Esophagus squamous epithelium (tissue), 5 donors: ENCODE measurements at places on chromosomes 2 and 18. TPM values are rescaled to one million over a fixed set of nuclear protein-coding genes. Genes with fewer than 3 reads are reported as not detected.

The CRYGB gene
- total RNA-seq, result not detected

DNA sequence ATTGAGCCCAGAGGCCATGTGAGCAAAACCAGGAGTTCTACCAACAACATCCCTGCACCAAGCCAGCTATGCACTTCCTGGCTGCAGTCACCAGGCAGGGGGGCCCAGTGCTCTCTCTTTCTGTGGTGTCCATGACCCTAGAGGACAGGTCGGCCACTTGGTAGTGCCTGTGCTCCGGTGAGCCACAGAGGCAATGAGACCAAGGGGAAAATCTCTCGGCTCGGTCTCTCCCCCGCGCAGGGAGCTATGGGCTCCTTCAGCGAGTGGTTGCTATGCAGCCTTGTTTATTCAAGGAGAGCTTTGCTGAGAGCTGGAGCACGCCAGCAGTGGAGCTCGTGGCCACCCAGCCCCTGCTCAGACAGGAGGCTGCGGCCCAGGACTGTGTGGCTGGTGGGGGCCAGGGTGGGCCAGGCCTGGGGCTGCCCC is at the start of gene TOGARAM2:
TOGARAM2 (plus strand) TSS at position 283 of the 426 bp plus-strand sequence. CDS start 13,537 bp downstream, outside the sequence.
- no peak for DNase-seq

- no peak for DNase-seq
Measured at GRCh38 chr2:118557791-118558190, 289.7 kb downstream of the EN1 start.

DNA sequence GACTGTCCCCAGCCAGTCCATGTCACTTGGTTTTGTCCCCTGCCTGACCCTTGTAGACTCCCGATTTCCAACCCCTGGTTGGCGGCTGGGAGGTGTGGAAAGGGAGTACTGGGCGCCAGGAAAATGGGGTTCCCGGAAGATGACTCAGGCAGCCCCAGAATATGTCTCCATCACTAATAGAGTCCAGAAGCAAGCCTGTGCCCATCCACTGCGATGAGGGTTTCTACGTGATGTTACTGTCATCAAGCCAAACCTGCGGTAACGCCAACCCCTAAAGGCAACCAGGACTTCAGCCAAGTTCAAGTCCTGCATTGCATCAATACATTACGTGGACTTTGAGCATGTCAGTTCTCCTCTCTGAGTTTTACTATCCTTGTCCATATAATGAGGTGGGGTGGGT is 62.0 kb upstream of the TAF1B start:
- DNase-seq, result no peak

- DNase-seq, result no peak
Measured at GRCh38 chr2:184727813-184728212, 129.5 kb downstream of the ZNF804A start.

- no peak for DNase-seq
Measured at GRCh38 chr2:70964596-70965386, 13.6 kb upstream of the ANKRD53 start.

DNA sequence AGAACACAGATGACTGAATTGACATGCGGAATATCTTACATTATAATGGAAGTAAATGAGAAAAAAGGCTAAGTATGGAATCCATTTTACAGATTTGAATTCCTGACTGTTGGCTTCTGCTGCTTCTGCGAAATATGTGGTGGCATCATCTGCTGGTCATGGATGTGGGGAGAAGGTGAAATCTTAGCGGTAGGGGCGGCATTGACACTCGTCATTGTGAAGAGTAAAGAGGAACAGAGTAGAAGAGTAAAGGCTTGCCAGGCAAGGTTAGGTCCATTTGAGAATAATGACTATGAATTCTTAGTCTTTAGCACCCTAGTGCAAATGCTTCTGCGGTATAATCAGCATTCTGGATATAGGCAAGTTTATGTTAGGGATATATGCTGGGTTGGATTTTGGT is 32.4 kb downstream of the ACTR3 start:
- no peak for DNase-seq

DNA sequence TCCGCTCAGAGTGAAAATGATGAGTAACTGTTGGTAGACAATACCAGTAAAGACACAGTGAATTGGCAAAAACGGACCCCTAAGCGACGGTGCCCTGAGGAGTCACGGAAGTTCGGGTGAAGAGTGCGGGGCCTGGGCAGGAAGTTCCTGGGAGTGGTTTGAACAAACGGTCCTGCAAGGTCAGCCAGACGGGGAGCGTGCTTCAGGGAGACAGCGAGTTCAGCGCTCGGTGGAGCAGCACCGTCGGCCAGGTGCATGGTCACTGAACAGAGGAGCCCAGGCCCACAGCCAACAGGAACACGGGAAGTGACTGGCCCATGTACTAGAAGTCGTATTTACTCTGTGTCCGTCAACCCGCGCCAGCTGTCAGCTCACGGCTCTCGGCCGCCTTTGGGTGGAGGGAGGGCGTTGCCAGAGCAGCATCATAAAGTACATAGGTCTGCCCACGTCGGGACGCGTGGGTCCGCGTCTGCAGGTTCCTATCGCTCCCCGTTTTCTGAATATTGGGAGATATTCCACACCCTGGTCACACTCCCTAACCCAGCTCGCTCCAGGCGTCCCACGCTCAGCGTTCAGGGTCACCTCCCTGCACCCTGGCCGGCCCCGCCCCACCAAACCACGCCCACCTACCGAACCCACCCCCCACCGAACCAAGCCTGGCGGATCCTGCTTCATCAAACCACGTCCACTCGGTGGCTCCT is 75.6 kb upstream of the UXS1 start:
- DNase-seq, result no peak

DNA sequence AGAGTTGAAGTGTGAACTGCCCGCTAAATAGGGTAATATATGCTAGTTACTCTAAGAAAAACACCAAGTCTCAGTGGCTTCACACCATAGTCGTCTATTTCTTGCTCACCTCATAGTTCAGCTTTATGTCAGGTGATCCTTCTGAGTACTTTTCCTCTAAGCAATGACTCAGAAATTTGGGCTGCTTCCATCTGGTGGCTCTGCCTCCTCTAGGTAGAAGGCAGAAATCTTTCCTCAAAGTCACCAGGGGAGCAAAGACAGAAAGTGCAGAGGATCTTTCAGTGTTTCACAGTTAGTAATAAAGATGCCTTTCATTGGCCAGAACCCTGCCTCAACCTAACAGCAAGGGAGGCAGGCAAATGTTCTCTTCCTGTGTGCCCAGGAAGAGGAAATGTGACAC is 17.3 kb downstream of the CDH20 start:
- DNase-seq, result no peak

The MC2R gene
- total RNA-seq, result not detected

DNA sequence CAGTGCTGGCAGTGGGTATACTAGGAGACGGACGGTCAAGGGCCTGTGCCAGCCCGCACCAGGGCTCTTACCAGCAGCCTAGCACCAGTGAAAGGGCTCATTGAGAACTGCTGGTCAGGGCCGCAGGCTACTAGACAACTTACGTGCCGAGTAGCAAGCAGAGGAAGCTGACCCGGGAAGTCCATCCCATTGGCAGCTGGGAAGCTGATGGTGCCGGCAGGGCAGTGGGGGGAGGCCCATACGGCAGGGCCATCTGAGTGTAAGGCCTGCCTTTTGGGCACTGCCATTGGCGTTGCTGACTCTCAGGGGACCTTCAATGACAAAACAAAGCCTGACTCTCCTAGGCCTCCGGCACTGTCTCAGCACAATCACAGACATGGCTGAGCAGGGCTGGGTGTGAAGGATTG is 20.6 kb downstream of the EFR3B start:
- no peak for DNase-seq

DNA sequence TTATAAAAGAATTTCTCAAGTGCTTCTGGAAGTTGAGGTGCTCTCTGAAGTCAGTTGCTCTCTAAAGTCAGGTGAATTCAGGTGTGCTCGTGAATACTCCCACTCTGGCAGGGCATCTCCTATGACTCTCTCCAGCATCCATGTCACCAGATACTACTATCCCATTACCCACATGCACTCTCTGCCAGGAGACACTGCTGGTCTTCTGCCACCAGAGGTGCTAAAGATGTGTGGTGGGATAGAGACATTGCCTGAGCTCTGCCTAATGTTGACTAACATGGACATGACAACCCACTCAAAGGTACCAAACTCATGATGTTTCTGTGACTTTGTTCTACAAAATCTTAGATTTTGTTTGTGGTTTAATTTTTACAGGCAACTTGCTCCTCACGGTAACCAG is 106.4 kb upstream of the HNRNPA3 start:
- DNase-seq, result no peak

DNA sequence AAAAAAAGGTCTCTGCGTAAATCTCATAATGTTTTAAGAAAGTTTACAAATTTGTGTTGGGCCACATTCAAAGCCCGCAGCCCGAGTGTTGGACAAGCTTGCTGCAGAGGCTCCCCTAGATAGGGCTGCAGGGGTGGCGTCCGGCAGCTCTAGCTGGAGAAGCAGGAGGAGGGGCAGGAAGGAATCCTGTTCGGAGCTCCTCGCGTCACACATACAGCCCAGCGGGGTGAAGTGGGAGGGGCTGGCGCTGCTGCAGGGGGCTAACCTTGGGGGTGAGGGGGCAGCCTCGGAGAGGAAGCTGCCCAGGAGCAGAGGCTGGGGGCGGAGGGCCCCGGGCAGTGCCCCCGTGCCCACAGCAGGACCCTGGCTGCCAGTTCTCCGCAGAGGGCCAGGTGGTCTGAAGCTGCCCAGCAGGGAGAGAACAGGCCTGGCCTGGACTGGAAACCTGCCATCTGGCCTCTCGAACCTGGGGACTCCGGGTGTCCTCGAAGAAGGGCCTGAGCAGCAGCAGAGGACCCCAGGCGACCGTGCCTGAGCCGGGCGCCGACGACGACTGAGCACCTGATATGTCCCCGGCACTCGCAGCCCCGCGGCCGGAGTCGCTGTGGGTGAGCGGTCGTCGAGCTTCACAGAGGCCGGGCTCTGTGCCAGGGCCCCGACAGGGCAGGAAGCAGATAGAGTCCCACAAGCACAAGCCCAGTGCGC is 2.6 kb upstream of the GPR35 start:
- DNase-seq, result no peak

GRCh38 chr2:55530539-55531081 is 11.1 kb downstream of the CFAP36 start:
- no peak for DNase-seq

GRCh38 chr2:32009516-32010256 is 1.1 kb downstream of the MEMO1 start:
- no peak for DNase-seq

- DNase-seq, result no peak
Measured at GRCh38 chr2:221337957-221338685, 234.0 kb downstream of the EPHA4 start.

GRCh38 chr2:107936433-107937359 is 49.6 kb upstream of the SLC5A7 start:
- DNase-seq, result no peak

- no peak for DNase-seq
Measured at GRCh38 chr2:70089220-70089982, 2.1 kb downstream of the PCBP1 start.
